Gastroesophageal sphincter (tissue), 4 donors: ENCODE measurements at places on chromosomes 1 and 21.

GRCh38 chr1:183884526-183884925 lies 79.6 kb downstream of the RGL1 start:
- ATAC-seq, result no peak

DNA sequence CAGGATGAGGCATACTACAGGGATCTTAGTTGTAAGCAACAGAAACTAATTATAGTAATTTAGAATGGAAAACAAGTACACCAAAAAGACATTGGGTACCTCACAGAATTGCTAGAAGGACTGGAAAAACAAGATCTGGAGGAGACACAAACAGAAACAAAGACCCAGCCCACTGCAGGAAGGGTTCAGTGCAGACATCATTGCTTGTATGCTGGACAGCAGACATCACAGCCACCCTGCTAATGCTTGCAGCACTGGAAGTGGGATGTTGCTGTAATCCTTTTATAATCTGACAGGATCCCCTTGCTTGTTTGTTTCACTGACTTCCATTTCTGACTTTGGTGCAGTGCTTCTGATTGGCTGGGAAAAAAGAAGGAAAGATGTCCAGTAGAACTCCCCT lies 111.4 kb upstream of the ZNF678 start:
- ATAC-seq, result no peak

DNA sequence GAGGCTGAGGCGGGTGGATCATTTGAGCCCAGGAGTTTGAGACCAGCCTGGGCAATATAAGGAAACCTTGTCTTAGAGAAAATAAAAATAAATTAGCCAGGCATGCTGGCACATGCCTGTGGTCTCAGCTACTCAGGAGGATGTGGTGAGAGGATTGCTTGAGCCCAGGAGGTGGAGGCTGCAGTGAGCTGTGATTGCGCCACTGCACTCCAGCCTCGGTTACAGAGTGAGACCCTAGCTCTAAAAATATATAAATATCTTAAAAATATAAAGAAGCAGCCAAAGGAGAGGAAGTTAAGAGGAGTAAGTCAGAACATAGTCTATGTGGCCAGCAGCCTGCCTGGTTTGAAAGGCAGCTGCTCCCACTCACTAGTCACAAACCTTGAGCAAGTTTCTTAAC lies 4.5 kb upstream of the IL10RB start:
- no peak for ATAC-seq

DNA sequence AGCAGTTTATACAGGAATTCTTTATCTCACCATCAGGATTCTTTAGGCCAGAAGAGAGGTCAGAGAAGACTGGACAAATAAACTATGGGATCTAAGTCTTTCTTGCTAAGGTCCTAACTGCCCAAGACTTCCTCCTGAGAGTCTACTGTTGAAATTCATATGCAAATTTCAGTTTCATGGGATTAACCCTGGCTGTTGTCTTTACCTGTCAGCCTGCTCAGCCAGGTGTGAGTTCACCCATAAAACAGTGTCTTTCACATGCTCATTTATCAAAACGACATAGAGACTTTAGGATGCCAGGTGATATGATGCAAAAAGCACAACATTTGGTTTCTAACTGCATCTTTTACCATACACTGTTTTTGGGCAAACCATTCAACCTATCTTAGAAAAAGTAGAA lies 211.0 kb downstream of the PDE4B start:
- no peak for ATAC-seq

GRCh38 chr1:76921590-76921989 lies 54.3 kb downstream of the ST6GALNAC5 start:
- ATAC-seq, result no peak

GRCh38 chr1:46723901-46724300 lies 5.0 kb upstream of the EFCAB14 start:
- ATAC-seq, result no peak

- ATAC-seq, result peak; percentile 46
Observed at GRCh38 chr1:94022471-94023189, 98.3 kb downstream of the ABCA4 start.

DNA sequence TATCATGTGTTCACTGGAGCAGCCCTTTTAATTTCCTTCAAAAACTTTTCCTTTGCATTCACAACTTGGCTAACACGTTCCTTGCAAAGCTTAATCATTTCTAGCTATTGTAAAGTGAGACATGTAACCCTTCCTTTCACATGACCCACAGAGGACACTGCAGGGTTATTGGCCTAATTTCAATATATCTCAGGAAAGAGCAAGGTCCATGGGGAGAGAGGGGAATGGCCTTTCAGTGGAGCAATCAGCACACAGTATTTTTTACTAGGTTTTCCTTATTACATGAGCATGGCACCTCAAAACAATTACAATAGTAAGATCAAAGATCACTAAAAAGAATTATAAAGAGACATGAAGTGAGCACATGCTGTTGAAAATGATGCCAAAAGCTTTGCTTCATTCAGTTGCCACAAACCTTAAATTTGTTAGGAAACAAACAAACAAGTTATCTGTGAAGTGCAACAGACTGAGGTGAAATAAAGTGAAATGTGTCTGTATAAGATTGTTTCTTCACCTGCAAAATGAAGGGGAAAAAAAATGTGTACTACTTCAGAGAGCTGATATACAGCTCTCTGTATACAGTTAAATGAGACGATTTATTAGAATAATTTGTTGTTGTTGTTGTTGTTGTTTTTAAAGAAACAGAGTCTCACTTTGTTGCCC lies 61.5 kb downstream of the EIF4G3 start:
- ATAC-seq, result no peak

DNA sequence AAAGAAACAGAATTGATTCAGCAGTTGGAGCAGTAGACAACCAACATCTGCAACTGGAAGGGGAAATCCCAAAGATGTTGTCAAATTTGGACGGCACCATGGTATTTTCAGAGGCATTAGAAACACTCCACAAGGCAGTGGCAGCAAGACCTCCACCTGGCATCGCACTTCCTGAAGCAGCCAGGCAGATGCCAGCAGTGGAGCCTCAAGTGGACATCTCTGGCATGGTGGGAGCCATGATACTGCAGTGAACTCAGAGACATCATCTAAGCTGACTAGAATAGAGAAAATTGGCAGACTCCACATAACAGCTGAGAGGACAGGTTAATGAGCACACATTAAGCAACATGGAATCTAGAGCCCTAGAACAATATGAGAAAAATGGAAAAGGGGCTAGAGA lies 33.9 kb upstream of the RGS8 start:
- no peak for ATAC-seq

GRCh38 chr1:165129568-165130164 lies 226.8 kb downstream of the LMX1A start:
- no peak for ATAC-seq

DNA sequence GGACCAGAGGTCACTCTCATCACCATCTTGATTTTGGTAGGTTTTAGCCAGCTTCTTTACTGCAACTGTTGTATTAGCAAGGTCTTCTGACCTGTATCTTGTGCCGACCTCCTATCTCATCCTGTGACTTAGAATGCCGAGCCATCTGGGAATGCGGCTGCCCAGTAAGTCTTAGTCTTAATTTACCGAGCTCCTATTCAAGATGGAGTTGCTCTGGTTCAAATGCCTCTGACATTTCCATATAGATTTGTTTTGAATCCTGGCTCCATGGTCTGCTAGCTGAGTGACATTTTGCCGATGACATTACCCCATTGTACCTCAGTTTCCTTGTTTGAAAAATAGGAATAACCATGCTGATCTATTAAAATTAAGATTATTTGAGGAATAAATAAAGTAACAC lies 193.9 kb upstream of the HMCN1 start:
- no peak for ATAC-seq

- ATAC-seq, result no peak
Observed at GRCh38 chr1:44151808-44152207, 10.4 kb upstream of the KLF18 start.

GRCh38 chr1:162587347-162587746 lies 25.8 kb downstream of the UAP1 start:
- no peak for ATAC-seq

DNA sequence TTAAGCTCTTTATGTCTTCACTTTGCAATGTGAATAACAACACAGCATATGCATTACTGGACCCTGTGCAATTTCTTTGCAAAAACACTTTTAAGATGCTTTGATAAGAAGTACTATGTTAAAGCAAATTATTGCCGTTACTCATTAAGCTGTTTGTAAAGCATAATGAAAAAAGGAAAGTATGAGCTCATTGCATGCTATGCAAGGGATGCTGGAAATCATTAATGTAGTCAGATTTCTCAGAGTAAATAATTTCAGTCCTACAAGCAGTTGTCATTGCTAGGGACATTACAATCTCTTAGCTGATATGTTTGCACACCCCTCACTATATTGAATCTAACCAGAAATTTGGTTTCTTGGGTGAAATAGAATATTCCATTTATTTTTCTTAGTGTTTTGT lies 982.5 kb upstream of the ADGRL2 start:
- no peak for ATAC-seq

- ATAC-seq, result no peak
Observed at GRCh38 chr1:175369696-175370095, 177.1 kb upstream of the KIAA0040 start.

DNA sequence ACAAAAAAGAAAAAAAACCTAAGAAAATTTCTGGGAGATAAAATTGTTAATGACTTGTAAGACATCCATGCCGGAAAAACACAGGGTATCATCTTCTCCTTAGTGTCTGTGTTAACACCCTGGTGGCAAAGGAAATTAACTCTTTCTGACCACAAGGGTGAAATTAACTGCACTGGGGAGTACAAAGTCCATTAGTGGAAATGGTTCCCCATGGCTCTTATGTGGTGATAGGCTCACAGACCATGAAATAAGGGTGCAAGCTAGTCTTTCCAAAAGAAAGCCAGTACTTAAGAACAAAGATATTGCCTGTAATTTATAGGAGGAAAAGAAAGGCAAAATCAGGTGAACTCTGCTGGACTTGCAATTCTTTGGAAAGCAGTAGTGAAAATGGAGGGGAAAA lies 185.4 kb downstream of the LRRIQ3 start:
- no peak for ATAC-seq

DNA sequence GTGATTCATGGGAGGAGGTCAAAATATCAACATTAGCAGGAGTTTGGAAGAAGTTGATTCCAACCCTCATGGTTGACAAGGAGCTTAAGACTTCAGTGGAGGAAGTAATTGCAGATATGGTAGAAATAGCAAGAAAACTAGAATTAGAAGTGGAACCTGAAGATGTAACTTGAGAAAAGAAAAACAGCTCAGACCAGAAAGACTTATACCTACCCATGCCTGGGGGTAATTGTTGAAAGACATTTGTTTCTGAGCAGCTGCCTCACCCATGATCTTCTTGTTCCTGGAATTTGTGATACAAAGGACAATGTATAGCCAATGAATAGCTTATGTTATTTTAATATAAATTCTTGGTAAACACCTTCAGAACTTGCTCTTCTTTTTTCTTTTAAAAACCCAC lies 128.6 kb downstream of the LRIG2 start:
- ATAC-seq, result no peak

- no peak for ATAC-seq
Observed at GRCh38 chr1:64440183-64440826, 29.6 kb upstream of the CACHD1 start.

DNA sequence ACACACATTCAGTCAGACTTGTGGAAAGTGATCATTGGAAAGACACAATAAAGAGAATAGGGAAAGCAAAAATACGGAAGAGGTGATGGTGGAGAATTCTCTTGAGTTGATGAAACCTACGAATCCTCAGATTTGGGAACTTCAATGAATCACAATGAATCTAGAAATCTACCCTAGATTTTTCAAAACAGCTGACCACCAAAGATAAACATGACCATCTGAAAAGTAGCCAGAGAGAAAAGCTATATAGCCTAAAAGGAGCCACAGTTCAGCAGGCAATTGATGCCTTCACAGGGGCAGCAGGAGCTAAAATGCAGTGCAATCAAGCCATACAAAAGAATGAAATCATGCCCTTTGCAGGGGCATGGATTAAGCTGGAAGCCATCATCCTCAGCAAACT lies 170.6 kb upstream of the RUNX1 start:
- no peak for ATAC-seq

- no peak for ATAC-seq
Observed at GRCh38 chr1:116485976-116486375, 84.8 kb downstream of the CD58 start.

- ATAC-seq, result no peak
Observed at GRCh38 chr1:1155258-1155657, 18.4 kb upstream of the TTLL10 start.

- ATAC-seq, result peak; percentile 38
Observed at GRCh38 chr1:74470936-74471335, 41.5 kb downstream of the LRRC53 start.

DNA sequence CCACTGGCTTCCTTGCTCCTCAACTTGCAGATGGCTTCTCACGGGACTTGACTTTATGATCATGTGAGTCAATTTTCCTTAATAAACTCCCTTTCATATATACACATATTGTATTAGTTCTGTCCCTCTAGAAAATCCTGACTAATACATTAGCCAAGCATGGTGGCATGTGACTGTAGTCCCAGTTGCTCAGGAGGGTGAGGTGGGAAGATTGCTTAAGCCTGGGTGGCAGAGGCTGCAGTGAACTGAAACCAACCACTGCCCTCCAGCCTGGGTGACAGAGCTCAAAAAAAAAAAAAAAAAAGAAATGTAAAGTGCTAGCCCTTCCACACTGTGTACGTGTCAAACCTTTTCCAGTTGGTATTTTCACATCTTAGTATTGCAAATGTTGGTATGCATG lies 857.0 kb downstream of the LTN1 start:
- peak; percentile 51 for ATAC-seq

GRCh38 chr1:212827171-212827776 lies 20.2 kb downstream of the SPATA45 start:
- ATAC-seq, result no peak

DNA sequence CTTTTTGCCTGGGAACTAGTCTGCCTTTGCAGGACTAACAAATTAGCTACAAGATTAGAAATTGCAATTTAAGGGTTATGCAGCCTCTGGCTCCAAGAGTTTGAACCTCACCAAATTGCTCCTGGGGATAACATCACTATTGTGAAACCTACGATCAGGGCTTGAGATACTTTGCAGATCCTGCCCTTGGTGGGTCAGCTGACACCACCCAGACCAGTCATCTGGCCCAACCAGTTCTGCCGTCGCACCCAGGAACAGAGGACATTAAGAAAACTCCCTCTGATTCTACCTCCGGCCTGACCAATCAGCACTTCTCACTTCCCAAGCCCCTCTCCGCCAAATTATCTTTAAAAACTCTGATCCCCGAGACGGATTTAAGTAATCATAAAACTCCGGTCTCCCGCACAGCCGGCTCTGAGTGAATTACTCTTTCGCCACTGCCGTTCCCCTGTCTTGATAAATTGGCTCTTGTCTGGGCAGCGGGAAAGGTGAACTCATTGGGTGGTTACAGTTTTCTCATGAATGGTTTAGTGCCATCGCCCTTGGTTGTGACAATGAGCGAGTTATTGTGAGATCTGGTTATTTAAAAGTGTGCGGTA lies 32.9 kb upstream of the B3GALT5 start:
- ATAC-seq, result no peak

DNA sequence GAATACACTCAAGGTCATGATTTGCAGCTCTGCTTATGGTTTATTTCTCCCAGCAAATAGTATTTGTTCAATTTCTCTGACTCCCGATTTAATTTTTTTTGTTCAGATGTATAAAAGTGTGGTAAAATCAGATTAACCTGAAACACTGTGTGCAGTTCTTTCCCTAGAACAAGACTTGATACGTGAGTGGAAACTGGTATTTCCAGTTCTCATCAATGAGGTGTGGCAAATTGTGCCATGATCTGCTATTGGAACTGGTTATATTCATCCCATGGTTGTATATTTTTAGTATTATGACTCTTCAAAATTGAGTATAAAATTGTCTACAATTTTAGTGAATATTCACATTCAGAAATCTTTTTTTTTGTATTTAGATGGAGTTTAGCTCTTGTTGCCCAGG lies 76.8 kb upstream of the IVNS1ABP start:
- ATAC-seq, result no peak
